ENCODE measurements at places on chromosomes 1 and 21.

GRCh38 chr1:217363319-217363718 lies 267.6 kb downstream of the GPATCH2 start:
- no peak for DNase-seq

DNA sequence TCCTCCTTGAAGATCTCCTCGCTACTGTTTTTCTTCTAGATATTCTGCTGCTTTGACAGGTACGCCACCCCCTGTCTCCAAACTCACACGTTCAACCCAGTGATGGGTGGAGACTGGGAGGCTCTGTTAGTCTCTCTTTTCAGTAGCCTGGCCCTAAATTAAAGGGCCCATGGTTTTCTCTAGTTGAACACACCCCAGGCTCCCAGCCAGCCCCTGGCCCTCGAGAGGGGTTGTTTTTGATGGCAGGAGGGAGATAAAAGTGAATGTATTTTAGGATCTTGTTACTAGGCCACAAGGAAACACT lies 21.6 kb upstream of the CLDN14 start:
- no peak for DNase-seq

DNA sequence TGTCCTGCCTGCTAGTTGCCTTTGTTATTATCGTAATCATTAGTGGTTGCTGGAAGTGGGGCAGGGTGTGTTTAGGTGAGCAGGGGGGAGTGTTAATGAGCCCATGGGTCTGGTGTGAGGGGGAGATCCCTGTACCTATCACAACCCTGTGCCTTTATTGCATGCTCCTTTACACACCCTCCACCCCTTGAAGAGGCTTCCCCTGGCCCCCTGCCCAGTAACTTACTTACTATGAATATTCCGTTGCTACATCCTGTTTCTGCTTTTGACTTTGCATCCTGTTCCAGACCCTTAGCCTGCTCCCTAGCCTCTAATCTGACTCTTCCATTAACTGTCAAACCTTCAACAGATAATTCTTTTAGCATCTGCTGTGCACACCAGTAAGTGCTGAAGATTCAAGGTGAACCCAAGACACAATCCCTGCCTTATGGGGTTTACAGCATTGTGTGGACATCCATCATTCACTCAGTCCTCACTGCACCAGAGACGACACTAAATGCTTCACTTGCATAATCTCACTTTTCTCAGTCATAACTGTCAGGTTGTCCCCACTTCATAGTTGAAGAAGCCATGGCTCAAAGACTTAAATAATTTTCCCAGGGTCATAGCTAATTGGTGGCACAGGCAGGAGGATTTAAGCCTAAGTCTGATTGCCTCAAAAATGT lies 47.9 kb downstream of the CDC7 start:
- no peak for DNase-seq

GRCh38 chr1:30232288-30232899 lies 491.0 kb downstream of the MATN1 start:
- DNase-seq, result no peak

DNA sequence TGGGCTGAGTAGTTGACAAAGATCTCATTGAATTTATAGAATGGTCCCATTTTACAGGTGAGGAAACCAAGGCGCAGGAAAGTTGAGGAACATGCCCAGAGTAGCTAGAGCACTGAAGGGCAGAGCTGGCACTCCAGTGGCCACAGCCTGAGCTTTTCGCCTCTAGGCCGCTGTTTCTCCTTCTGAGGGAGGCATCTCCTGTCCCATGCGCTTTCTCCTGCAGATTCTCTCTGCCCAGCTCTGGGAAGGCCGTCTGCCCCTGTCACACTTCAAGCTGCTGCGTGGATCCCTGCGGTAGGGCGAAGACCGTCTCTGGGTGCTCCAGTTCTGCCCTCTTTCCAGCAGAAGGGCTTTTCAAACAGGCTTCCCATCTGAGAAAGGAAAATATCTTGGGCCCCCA lies 159.9 kb downstream of the ACTL8 start:
- no peak for DNase-seq

DNA sequence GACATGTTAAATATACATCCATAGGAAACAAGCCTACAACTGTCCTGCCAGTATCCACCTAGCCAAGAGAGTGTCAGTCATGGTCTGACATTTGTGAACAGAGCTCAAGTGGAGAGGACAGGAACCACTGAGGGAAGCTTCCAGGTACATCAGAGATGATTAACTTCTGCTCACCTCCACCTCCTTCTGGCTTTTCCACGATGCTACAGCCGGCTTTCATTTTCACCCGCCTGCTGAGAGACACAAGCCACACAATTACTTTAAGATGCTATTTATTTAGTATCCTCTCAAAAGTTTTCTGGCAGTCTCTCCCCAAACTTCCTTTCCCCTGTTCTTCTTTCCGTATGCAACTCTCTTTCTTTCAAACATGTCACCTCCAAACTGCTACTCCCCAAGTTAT lies 2.1 kb downstream of the ETV3 start:
- no peak for DNase-seq

DNA sequence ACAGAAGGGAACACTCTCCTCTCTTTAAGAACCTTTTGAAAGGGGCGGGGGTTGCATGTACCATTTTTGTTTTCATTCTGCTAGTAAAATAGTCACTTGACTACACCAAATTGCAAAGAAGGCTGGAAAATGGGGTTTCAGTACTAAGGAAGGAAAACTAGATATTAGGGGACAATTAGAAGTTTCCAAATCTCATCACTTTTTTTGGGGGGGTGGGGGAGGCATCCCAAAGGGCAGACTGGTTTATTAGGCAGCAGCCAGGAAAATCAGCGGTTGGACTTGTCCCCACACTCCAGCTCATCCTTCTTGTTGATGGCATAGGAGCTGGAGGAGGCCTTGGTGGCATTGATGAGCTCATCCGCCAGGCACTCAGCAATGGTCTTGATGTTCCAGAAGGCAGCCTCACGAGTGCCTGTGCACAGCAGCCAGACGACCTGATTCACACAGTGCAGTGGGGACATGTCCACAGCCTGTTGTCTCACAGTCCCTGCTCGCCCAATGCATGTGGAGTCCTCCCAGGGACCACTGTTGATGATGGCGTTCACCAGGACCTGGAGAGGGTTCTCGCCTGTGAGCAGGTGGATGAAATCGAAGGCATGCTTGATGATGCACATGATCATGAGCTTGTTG lies 1.7 kb upstream of the TMEM50B start:
- no peak for DNase-seq

- DNase-seq, result no peak
These were observed 17.7 kb upstream of the PROX1 start for GRCh38 chr1:213969958-213970555.

GRCh38 chr21:36446301-36446700 lies 33.6 kb downstream of the CLDN14 start:
- DNase-seq, result no peak

- no peak for DNase-seq
These were observed 644.1 kb downstream of the LMO4 start for GRCh38 chr1:87972811-87973210.

DNA sequence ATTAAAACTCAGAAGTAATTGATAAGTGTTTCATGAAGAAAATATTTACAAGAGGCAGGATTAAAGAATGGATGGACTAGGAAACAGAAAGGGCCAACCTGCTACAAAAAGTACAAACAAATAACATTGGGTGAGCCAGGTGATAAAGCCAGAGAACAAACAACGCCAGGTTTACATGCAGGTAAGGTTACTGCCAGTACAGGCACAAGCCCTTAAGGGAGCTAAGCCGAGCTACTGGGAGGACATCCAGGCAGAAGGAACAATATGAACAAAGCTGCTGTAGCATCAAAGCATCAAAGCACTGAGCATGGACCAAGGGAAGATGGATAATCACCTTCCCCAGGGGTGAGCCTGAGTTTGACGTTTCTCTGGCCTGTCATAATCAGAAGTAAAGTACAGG lies 380.7 kb downstream of the SEC16B start:
- no peak for DNase-seq

DNA sequence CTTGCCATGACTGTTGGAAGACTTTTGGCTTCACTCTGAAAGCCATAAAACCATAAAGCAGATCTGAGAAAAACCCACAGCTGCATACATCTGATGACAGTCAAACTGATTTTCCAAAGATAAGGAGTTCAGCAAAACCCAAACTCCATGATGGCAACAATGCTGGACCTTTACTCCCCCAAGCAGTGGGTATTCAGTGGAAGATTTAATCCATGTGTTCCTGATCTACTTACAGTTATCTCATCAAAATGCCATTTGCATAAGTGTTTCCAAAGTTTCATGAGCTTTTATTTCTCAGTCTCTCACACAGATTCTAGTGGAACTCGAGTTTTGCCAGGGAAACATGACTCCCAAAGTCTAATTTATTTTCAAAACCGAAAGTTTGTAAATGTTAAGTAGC lies 184.9 kb downstream of the ZC3H11B start:
- no peak for DNase-seq

- no peak for DNase-seq
These were observed 16.5 kb upstream of the ZMYM1 start for GRCh38 chr1:35062518-35063196.

DNA sequence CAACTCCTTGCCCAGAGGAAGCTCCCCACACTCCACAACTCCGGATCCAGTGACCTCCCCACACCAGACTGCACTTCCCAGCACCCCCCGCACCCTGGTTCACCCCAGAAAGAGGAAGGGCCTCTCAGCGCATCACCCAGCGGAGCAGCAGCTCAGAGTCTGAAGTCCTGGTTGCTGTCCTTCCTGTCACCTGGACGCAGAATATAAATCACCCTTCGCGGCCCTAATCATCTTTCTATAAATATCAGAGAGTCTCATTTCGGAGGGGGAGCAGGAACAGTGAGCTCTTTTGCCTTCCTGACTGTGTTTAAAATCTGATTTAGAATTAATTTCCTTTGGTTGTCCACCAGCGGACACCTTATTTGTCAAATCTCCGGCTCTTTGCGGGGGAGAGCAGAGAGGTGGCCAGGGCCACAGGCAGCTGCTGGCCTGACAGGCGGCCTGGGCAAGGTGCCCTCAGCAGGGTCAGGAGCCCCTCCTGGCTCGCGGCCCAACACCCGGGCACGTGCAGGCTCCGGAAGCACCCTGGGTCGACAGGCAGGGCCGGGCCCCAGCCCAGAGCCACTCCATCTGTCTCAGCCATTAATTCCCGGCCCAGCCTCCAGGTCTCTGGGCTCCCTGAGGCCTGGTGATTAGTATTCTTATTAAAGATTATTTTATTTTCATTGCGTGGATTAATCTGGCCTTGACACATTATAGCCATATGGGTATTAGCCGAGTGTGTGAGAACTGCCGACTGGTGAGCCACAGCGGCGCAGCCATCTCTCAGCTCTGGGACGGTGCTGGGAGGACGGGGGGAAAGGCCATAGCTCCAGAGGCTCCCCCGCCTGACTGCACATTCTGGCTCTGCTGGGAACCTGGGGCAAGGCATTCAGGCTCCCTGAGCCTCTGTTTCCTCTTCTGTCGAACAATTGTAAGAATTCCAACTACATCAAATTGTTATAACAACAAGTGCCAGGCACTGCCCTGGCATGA lies 19.7 kb downstream of the EPHA8 start:
- DNase-seq, result no peak

- no peak for DNase-seq
These were observed 18.3 kb upstream of the PPIE start for GRCh38 chr1:39720094-39720999.

GRCh38 chr1:23263380-23263887 lies 46.1 kb upstream of the HTR1D start:
- DNase-seq, result no peak

GRCh38 chr1:26239936-26240335 lies 5.9 kb downstream of the CEP85 start:
- no peak for DNase-seq

GRCh38 chr1:34710812-34711211 lies 44.0 kb upstream of the GJB5 start:
- DNase-seq, result no peak

GRCh38 chr1:221998781-221999180 lies 256.9 kb upstream of the DUSP10 start:
- DNase-seq, result no peak

DNA sequence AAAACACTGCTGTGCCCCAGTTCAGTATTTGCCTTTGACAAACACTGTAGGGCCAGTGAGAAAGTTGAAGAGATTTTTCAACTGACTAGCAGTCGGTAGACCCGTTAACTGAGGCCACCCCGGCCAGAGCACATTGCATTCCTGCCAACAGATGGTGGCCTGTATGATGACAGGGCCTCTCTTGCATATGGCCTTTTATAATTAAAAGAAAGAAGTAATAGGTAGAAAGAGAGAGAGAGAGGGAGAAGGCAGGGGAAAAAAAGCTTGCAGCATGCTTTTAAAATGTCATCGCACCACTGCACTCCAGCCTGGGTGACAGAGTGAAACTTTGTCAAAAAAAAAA lies 4.7 kb upstream of the C1orf174 start:
- DNase-seq, result no peak

DNA sequence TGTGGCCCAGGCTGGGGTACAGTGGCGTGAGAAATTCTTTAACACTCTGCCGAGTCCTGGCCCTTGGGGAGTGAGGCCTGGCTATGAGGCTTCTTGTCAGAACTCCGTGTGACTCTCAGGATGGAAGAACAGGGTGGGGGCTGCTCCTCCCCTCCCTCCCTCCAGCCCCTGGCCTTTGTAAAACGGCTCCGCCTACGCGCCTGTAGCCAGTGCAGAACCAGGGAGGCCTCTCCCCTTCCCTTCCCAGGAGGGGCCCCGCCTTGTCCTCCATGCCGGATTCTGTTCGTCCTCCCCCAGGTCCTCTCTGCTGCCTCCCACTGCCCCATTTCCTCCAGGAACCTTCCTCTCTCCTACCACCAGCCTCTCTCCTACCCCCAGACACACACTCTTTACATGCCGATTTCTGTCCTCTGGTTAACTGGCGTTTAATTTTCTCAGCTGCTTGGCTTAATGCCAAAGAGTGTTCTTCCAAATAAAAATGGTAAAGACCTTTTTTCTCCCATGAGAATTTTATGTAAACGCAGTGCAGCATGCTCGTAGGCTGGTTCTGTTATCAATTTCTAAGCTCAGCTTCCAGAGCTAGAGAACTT lies 21.0 kb downstream of the PDE9A start:
- DNase-seq, result no peak

DNA sequence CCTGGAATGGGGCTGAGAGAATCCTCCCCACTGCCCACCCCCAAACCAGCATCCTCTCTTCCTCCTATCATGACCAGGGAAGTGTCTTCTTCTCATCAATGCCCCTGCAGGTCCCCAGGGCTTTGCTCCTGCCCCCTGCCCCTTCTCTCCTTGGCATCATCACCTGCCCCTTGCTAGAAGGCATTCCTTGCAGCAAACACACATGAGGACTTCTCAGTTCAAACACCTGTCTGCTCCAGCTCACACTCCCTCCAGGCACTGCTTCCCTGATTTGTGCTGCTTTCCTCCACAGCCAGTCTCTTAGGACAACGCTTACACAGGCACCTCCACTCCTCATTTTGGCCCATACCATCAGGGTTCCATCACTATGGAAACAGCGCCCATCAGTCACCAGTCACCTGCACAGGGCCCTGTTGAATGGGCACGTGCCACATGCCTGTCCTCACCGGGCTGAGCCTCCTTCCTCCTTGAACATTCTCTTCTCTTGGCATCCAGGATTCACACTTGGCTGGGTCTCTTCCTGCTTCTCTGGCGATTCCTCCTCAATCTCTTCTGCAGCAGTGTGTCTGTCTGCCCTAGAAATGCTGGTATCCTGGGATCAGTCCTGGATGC lies 81.9 kb upstream of the EDN2 start:
- DNase-seq, result no peak
